ENCODE measurements at places on chromosomes 4 and X.
A peak's percentile ranks its signal among the peaks of the same experiment; 100 is the strongest.

- DNase-seq: no peak
Observed at GRCh38 chrX:19392703-19393102, 49.0 kb downstream of the PDHA1 start.

- no peak for DNase-seq
Observed at GRCh38 chr4:79603681-79604080, 195.7 kb upstream of the GK2 start.

GRCh38 chrX:18962329-18962728 lies 21.6 kb downstream of the PHKA2 start:
- no peak for DNase-seq

- DNase-seq: peak; percentile 84
Observed at GRCh38 chrX:72029483-72030411, 102.0 kb downstream of the RTL5 start.

DNA sequence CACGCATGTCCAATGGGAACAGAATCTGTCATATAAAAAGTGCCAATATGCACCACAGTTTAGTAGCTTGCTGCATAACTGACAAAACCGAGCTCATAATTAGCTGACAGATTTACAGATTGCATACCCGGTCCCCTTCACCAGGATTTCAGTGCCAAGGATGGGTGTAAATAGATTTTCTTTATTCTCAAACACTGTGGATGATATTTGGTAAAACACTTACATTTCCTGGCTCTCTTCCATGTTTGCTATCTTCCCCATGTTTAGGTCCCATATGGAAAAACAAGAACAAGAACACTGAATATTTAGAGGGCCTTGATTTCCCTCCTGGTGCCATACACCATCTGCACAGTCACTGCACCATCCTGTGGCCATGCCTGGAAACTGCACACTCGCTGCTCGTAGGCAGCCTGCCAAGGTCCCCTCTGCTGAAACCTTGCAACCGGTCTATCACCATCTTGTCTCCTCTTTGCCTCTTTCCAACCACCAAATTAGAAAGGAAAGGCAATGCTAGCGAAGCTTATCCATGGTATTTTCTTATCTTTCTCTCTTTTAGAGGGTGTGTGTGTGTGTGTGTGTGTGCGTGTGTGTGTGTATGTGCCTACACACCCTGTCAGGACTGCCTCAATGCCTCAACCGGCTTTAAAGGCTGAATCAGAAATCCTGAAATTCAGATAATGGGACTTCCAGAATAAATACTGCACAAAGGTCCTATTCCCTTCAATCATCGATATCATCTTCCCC lies 124.2 kb upstream of the MBNL3 start:
- no peak for DNase-seq

GRCh38 chrX:33336783-33337182 lies 125.4 kb upstream of the DMD start:
- no peak for DNase-seq

GRCh38 chr4:8085491-8086117 lies 73.0 kb downstream of the ABLIM2 start:
- DNase-seq: no peak

DNA sequence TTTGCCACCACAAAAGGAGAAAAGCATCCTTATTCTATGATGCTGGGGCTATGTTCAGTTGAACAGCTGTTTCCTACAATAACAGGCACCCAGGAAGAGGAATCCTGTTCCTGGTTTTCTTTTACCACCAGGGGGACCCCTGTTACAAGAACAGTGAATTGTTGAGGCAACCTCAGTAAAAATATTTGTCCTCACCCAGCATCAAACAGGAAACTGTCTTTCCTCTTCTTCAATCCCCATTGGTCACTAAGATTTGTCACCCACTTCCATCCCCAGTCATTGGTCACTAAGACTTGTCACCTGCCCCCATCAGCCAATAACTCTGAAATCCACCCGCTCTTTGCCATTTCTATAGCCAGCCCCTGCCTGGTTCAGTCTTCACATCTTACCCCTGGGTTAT lies 143.5 kb upstream of the GALNT7 start:
- DNase-seq: peak; percentile 42

GRCh38 chrX:46573331-46573891 lies at the start of gene CHST7:
TSS of gene CHST7 (plus strand) at chrX:46573765. CDS start at chrX:46573932, 167 bp downstream.
- DNase-seq: no peak

GRCh38 chr4:87532109-87532508 lies 2.9 kb upstream of the SPARCL1 start:
- no peak for DNase-seq

DNA sequence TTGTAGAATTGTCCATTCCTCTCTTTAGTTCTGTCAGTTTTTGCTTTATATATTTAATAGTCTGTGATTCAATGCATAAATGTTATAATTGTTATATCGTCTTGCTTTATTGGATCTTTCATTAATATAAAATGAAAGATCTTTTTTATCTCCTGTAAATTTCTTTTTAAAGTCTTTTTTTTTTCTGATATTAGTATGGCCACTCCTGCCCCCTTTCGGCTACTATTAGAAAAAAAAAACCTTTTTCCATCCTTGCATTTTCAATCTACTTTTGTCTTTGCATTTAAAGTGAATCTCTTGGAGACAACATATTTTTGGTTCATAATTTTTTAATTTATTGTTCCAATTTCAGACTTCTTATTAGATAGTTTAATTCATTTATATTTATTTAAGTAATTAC lies 677.4 kb upstream of the NDST4 start:
- no peak for DNase-seq

GRCh38 chrX:70042399-70043371 lies 7.1 kb downstream of the AWAT2 start:
- DNase-seq: no peak

DNA sequence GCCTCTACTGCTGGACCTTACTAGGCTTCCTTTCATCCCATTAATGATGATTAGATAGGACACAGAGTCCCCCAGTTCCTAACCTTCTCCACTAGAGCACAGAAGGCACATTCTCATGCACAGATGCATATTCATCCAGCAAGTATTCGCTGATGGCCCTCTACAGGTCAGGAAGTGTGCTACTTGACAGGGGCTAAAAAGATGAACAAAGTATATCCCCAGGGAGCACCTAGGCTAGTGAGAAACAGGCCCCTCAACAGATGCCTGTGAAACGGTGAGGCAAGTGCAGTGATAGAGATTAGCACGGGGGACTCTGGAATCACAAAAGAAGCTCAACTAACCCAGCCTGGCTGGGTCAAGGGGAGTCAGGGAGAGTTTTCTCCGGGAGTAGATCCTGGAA lies 95.8 kb downstream of the MGST2 start:
- no peak for DNase-seq

DNA sequence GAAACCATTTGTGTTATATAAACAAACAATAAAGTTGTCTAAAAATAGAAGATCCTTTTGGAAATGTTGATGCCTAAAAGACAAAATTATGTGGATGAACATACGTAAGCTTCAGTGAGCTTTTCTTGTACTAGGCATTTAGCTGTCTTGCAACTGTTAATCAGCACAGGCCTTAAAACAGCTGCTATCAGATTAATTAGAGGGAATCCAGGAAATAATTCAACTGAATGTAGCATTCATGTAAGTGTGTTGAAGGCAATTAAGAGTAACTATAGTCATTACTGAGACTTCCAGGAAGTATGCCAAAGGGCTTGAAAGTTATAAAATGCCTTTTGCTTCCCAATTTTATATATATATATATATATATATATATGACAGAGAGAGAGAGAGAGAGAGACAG lies 248.7 kb downstream of the IL1RAPL1 start:
- DNase-seq: no peak

- DNase-seq: no peak
Observed at GRCh38 chr4:42965326-42965725, 72.8 kb downstream of the GRXCR1 start.

- no peak for DNase-seq
Observed at GRCh38 chr4:39044956-39045826, 13.0 kb upstream of the TMEM156 start.

DNA sequence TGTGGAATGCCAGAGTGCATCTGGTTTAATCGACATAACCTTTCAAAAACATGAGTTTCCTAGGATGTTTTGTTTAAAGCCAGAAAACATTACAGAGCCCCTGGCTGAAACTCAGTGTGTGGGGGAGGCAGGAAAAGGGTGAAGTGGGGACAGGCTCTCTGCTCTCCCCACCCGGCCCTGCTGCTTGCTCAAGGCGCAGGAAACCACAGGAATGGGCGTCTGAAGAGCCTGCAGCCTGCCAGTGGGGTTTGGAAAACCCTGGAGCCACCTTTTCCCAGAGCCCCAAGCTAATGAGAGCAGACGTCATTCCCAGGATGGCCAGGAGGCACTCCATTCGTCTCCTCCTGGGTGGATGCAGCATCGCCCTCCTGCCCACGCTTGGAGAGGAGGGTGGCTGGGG lies 240.6 kb downstream of the AFAP1 start:
- peak; percentile 86 for DNase-seq

DNA sequence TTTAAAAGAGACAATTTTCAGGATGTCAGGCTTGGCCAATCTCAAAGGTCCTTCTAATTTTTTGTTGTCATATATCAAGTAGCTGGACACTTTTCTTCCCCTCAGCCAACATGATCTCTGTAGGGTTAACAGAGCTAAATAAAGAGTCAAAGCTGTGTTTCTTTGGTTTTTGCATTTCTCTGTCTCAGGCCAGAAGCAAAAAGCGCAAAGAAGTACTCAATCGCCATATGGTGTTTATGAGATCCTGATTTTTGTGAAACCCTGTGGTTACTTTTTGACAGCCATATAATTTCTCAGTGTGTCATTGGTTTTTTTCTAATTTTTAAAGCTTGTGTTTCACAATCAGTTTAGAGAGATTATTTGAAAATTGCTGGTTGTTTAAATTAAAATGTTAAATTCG lies 111.9 kb downstream of the MAPK10 start:
- peak; percentile 70 for DNase-seq

DNA sequence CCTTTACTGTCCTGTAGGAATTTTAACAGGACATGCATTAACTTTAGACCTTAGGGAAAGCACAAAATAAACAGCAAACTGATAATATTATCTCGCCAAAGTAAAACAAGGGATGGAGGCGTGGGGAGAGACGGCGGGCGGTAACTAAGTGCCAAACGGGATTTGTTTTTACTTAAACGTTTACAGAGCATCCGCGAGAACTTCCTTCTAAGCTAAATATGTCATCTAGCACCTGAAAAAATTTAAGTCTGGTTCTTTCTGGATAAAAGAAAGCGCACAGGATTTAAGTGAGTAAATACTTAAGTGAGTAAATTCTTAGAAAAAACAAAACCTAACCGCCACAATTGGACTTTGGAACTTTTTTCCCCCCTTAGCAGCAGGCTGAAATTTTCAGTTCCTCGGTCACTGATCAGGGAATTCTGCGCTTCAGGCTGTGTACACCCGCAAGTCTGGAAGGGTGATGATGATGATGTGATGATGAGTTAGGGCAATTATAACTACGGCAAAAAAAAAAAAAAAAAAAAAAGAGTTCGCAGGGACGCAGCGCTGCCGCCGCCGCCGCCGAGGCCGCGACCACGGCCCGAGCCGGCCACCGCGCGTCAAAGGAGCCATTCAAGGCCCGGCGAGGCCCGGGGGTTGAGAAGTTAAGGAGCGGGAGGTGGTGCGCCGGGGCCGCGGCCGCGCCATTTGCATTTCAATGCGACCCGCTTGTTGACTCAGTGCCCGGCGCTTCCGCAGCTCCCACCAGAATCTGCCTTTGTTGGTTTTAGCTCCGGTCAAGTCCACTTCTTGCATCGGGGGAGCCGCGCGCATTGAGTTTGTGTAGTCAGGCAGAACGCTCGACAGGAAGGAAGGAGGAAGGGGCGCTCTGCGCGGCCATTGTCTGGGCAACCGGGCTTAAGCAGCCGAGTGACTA lies 108.8 kb downstream of the SPRY1 start:
- no peak for DNase-seq

GRCh38 chr4:75547647-75548387 lies 8.0 kb upstream of the ODAPH start:
- no peak for DNase-seq

Data from fibroblast of skin of left quadriceps (primary cell).